ENCODE measurements at places on chromosomes 4 and X. TPM values are rescaled to one million over a fixed set of nuclear protein-coding genes. Genes with fewer than 3 reads are reported as not detected.

PGAM4 gene
- not detected for polyA plus RNA-seq

FOXP3 gene
- polyA plus RNA-seq: 0.65 TPM

NCBP2L gene
- 0.02 TPM for polyA plus RNA-seq

PLXNA3 gene
- polyA plus RNA-seq: 19.0 TPM

PNMA5 gene
- not detected for polyA plus RNA-seq

SLC16A2 gene
- polyA plus RNA-seq: 2.4 TPM

CXCL13 gene
- 1.2 TPM for polyA plus RNA-seq

GPRIN3 gene
- polyA plus RNA-seq: 0.20 TPM

SEL1L3 gene
- 2.3 TPM for polyA plus RNA-seq

CNKSR2 gene
- polyA plus RNA-seq: 0.10 TPM

ARHGAP36 gene
- not detected for polyA plus RNA-seq

ARMCX2 gene
- polyA plus RNA-seq: 5.9 TPM

PROM1 gene
- polyA plus RNA-seq: 0.37 TPM

Data from esophagus (tissue), 2 donors.